Activated CD4-positive, alpha-beta T cell treated with anti-CD3 and anti-CD28 coated beads for 24 hours (primary cell): ENCODE measurements at places on chromosomes 13 and 19.

DNA sequence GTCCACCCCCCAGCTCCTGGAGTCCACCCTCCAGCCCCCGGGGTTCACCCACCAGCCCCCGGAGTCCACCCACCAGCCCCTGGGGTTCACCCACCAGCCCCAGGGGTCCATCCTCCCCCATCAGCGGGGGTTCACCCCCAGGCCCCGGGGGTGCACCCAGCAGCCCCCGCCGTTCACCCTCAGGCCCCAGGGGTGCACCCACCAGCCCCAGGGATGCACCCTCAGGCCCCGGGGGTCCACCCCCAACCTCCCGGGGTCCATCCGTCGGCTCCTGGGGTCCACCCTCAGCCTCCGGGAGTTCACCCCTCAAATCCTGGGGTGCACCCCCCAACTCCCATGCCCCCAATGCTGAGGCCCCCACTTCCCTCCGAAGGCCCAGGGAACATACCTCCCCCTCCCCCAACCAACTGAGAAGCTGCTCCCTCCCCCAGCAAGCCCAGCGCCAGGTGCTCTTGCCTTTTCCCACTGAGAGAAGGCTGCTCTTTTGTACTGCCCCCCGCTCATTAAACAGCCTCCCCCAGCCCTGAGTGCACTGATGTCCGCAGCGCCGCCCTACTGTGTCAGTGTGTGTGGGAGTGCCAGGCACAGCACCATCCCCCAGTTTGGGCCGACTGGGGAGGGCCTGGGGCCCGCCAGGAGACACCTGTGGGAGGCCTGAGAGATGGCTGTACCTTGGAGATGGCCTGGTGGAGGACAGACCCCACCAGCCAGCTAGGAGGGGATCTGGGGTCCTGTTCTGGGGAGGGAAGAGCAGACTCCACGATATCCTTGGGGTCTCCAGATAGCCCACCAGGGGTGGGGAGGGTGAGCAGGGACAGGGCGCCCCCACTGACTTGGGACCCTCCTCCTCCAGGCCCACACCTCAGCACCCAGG lies 750 bp upstream of the AMH start:
- DNase-seq = no peak

GRCh38 chr19:16375157-16375935 lies 50.7 kb downstream of the KLF2 start:
- DNase-seq = no peak

GRCh38 chr13:43239275-43239840 lies 216.0 kb downstream of the DNAJC15 start:
- DNase-seq = no peak

DNA sequence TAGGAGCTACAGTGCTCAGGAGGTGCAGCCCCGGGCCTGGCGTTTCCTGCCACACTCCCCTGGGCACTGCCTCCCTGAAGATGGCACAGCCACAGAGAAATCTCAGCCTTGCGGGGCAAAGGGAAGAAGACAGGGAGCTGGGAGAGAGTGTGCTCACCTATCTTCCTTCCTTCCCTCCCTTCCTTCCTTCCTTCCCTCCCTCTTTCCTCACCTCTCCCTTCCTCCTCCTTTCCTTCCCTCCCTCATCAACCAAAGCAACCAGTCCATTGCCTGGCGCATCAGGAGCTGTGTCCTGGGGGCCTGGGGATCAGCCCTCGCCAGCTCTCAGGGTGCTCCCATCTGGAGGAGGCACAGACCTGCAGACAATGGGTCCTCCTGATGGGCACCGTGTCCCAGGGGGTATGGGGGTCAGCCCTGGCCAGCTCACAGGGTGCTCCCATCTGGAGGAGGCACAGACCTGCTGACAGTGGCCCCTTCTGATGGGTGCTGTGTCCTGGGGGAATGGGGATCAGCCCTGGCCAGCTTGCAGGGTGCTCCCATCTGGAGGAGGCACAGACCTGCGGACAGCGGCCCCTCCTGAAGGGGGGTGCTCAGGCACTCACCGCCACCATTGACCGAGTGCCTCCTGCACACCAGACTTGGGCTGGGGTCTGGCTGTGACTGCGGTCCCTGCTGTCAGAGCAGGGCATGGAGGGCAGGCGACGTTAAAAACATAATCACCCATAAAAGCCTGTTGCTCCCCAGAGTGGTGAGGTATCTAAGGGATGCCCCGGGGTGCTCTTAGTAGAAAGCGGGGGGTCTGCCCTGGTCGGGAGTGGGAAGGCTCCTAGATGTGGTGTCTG lies 120.2 kb downstream of the URI1 start:
- DNase-seq = no peak

- DNase-seq = no peak
Measured at GRCh38 chr13:102325321-102325720, 76.5 kb downstream of the FGF14 start.

DNA sequence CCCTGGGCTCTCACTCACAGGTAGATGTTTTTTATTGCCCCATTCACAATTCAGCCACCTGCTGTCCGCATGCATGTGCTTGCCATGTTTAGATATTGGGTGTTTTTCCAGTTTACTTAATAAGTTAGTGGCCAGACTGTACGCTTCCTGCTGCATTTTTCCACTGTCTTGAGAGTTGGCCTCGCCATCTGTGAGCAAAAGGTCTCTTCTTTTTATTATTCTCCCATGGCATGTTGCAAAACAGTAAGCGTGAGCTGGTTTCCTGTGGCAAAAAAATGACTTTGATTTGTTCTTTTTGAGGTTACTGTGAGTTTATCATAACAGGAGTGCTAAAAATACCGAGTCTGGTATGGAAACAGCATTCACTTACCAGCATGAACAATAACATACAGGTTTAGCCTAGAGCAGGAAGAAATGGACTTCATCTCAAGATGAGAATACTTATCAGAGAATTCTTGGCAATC lies 46.0 kb downstream of the SAE1 start:
- DNase-seq = no peak

GRCh38 chr13:94080527-94080926 lies 399.0 kb downstream of the DCT start:
- DNase-seq = no peak

GRCh38 chr19:9995084-9995483 lies 15.2 kb downstream of the COL5A3 start:
- no peak for DNase-seq
